Immature natural killer cell (primary cell): ENCODE measurements at places on chromosomes 12 and 14.

DNA sequence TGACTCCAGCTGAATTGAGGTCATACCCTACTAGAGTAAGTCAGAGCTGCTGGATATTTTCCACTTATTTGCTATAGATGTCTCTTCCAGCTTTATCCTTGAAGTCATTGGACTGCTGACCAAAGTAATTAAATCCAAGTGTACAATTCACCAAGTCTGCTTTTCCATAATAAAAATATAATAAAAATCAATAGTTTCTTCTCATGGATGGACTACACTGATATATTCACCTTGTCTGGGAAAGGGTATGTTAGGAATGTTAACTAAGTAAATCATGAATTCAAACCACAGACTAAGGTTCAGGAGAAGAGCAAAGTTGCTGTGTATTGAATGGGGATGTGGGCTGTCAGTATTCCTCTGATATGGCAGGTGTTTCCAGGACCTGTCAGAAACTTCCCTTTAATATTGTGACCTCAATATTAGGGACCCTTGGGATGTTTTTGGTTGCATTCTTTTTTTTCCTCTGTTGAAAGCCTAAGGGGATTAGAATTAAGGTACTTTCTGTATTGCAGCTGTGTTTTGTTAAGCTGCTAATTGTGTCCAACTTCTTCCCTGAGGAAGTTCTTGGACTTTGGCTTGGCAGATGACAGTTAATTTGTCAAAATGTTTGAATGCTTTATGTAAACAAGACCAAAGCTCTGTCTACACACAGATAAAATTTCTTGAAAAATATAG lies 284.0 kb downstream of the ATP23 start:
- no peaks in the 10 kb centered on the region for H3K36me3 ChIP-seq
- no peak for DNase-seq
- H3K4me3 ChIP-seq, result no peak overlapping the region

- no peak for DNase-seq
- H3K36me3 ChIP-seq, result peaks cover 25% of the 10 kb centered on the region
- no peaks in the 10 kb centered on the region for H3K27me3 ChIP-seq
- H3K27ac ChIP-seq, result no peak overlapping the region
- H3K4me1 ChIP-seq, result no peaks in the 10 kb centered on the region
- H3K4me3 ChIP-seq, result no peak overlapping the region
Measured at GRCh38 chr12:106814714-106815113, 40.2 kb downstream of the RIC8B start.

DNA sequence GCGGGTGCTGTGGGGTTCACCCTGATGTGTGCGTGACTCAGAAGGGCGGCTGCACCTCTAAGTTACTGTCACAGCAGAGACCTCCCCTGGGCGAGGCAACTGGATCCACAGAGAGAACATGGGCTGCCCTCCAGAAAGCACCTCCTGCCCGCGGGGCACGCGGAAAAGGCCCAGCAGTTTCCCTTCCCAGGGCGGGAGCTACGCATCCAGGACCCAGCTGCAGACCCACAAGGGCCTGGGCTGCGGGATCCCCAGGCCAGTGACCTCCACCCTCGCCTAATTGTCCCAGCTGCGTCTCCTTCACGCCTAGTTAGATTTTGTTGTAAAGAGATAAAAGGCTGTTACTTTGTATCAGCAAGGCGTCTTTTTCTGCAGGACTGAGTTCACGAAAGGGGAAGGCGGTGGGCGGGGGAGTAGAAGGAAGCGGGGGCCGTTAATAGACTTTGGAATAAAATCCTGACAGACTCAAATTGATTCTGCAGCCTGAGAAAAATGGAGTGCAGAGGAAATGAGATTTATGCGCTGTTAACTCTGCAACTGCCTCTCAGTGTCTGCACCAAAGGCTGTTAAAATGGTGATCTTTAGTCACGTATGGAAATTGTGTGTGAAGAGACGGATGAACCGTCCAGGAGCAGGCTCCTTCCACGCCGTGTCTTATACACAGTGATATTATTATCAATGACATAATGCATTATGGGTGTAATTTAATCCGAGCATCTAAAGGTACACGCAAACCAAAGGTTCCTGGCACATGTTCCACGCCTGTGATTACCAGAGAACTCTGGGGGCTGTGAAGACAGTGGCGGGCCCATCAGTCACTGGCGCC lies 65.9 kb upstream of the FBRSL1 start:
- H3K36me3 ChIP-seq, result peaks cover 5% of the 10 kb centered on the region
- H3K4me3 ChIP-seq, result no peak overlapping the region

DNA sequence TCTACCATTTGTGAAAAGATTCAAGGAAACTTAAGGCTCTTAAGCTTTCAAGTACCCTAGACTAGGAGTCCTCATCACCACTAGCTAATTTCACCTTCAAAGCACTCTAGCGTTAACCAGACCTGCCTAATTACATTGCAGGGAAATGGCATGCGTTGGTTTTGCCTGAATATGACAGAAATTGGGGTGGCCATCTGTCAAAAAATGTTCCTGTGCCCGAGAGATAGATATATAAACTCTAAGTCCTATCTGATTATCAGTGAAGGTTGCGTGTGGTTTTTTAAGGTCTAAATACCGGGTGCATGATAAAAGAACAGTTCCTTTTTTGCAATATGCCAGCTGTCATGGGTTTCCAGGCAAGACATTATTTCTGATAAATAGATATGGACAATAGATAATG lies 48.3 kb downstream of the SPRING1 start:
- H3K36me3 ChIP-seq, result no peaks in the 10 kb centered on the region
- no peak overlapping the region for H3K4me3 ChIP-seq
- DNase-seq, result no peak
- peaks cover 4% of the 10 kb centered on the region for H3K27me3 ChIP-seq

- no peak for DNase-seq
- H3K27ac ChIP-seq, result no peak overlapping the region
- H3K4me3 ChIP-seq, result no peak overlapping the region
- no peaks in the 10 kb centered on the region for H3K27me3 ChIP-seq
- H3K36me3 ChIP-seq, result no peaks in the 10 kb centered on the region
Measured at GRCh38 chr12:77625441-77625840, 205.3 kb upstream of the NAV3 start.

GRCh38 chr12:49296034-49296835 lies 1.3 kb downstream of the PRPH start:
- peaks cover 7% of the 10 kb centered on the region for H3K4me1 ChIP-seq
- peaks cover 5% of the 10 kb centered on the region for H3K27me3 ChIP-seq
- peak overlapping the region; percentile 33 for H3K4me3 ChIP-seq

DNA sequence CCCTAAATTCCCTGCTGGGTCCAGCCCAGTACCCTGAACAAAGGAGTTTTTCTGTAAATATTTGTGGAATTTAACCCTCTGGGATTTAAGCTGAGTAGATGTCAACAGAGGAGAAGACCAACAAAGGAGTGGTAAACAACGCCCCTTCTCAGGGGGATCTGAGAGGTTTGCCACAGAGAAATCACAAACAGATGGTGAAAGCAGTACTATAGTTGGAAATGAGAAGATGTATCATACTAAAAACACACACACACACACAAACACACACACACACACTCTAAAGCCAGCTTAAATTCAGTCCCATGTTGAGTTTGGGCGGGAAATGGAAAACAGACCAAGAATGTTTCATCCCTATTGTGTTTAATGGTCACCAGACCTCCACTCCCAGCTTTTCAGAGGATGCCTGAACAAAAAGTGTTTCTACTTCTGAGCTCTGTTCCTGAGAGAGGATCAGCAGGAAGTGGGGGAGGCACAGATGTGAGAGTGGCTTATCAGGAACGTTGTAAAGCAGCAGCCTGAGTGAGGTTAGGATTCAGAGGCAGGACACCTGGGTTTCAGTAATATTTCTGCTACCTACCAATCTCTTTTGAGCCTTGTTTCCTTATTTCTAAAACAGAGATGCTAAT lies 3.2 kb downstream of the BIN2 start:
- DNase-seq, result no peak
- peaks cover 48% of the 10 kb centered on the region for H3K36me3 ChIP-seq
- peak overlapping the region; percentile 99 for H3K4me3 ChIP-seq
- H3K4me1 ChIP-seq, result peaks cover 93% of the 10 kb centered on the region

DNA sequence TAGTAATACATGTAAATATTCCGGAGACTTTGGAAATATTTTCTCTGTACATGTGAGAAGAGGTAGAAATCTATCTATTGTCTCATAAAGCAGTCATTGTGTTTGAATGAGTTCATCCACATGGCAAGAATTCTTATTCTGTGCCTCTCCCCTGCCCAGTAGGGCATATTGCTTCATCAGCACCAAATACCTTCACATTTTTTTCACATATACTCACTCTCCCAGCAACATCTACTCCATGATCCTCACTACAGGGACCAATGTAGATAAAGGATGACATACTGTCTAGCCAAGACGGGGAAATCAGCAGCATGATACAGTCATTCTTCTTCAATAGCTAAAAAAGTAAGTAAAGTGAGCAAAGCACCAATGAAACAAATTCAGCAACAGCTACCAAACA lies 1.3 kb upstream of the TAS2R14 start:
- H3K27ac ChIP-seq, result no peak overlapping the region
- peaks cover 5% of the 10 kb centered on the region for H3K36me3 ChIP-seq
- H3K4me1 ChIP-seq, result peaks cover 8% of the 10 kb centered on the region
- no peaks in the 10 kb centered on the region for H3K27me3 ChIP-seq
- no peak overlapping the region for H3K4me3 ChIP-seq
